OCI-LY7 (cell line): ENCODE measurements at places on chromosomes 4 and X. TPM values are rescaled to one million over a fixed set of nuclear protein-coding genes. Genes with fewer than 3 reads are reported as not detected.

Gene CT55
- not detected in 2 replicates for total RNA-seq

GRCh38 chr4:109243871-109244270, 58.6 kb downstream of the COL25A1 start:
- DNase-seq, result no peak

GRCh38 chr4:156422576-156422975, 468.9 kb upstream of the CTSO start:
- no peak for DNase-seq

Gene MSANTD1
- 0.53 and 1.0 TPM in 2 replicates for total RNA-seq

Gene GRIA2
- total RNA-seq, result not detected in 2 replicates

- no peak for DNase-seq
These were observed 781.2 kb upstream of the DIAPH2 start for GRCh38 chrX:95903490-95903889.

Gene NUDT11
- 18.1 and 21.7 TPM in 2 replicates for total RNA-seq

Gene CXorf66
- not detected in 2 replicates for total RNA-seq

GRCh38 chrX:72107320-72107719, 24.4 kb downstream of the RTL5 start:
- DNase-seq, result no peak

- DNase-seq, result no peak
These were observed 65.5 kb downstream of the KIT start for GRCh38 chr4:54723220-54723619.

GRCh38 chr4:8340781-8341241, 71.3 kb downstream of the HTRA3 start:
- DNase-seq, result no peak

Gene GABRA4
- not detected in 2 replicates for total RNA-seq

GRCh38 chr4:159495515-159496236, 392.8 kb downstream of the RAPGEF2 start:
- DNase-seq, result no peak

DNA sequence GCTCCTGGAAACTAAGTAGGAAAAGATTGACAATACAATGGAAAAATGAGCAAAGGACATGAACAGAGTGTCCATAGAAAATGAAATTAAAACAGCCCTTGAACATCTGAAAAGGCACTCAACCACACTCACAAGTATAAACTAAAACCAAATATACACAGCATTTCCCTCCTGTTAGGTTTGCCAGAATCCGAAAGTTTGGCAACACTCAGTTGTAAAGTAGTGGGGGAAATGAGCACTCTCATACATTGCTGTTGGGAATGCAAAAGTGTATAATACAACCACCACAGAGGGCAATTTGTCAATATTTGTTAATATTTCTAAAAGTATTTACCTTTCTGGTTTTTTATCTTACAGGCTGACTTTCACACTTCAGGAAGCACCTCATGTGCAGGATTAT, 84.2 kb upstream of the TMEM164 start:
- DNase-seq, result no peak

GRCh38 chrX:150163221-150163930, 199.7 kb upstream of the MAMLD1 start:
- DNase-seq, result no peak

- no peak for DNase-seq
These were observed 552.4 kb upstream of the MAGEB2 start for GRCh38 chrX:29662759-29663503.

- peak; percentile 87 for DNase-seq
These were observed 55.9 kb downstream of the FGFBP1 start for GRCh38 chr4:15882675-15883086.

DNA sequence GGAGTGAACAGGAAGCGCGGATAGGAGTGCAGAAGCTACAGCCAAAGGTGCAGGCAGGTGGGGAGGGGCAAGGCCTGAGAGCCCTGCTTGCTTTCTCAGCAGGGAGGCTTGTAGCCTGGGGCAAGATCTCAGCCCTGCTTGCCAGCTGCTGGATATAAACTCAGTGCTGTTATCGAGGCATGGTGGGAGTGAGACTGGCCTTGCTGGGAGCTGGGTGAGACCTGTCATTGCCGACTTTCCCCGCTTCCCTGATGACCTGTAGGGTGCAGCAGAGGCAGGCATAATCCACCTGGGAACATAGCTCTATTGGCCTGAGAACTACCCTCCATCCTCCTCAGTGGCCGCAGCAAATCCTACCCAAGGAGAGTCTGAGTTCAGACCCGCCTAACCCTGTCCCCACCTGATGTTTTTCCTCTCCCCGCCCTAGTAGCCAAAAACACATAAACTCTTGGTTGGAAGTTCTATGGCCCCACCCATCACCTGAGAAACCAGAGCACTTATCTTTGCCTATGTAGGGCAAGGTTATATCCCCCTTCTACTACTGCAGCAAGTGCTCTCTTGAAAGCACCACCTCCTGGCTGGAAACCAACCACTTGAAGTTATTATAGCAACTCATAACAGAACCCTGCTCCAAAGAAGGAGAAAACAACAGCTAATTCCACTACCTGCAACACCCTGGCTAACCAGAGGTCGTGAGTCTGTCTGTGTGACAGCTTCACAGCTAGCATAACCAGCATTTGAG, 80.7 kb downstream of the FHIP1A start:
- no peak for DNase-seq

GRCh38 chr4:73661646-73662119, 41.4 kb upstream of the RASSF6 start:
- no peak for DNase-seq

Gene RNF175
- 0.25 and 0.33 TPM in 2 replicates for total RNA-seq

Gene SRPX2
- total RNA-seq, result not detected in 2 replicates

- no peak for DNase-seq
These were observed 108.0 kb upstream of the USP38 start for GRCh38 chr4:143076723-143077122.

GRCh38 chr4:85408301-85408700, 66.6 kb upstream of the ARHGAP24 start:
- DNase-seq, result no peak

DNA sequence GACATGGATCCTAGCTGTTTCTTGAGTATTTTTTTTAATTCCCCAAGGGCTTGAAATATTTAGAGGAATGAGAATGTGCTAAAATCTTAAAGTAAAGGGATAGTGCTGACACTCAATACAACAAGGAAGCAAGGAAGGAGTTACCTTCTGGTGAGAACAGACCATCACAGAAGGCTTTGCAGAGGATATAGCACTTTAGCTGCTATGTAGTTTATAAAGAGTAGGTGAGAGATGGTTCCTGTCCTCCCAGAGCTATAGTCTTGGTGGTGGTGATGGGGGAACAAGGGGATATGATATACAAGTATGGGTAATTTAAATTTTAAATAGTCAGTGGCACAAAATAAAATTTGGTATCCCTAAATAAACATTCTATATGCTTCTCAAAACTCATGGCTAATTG, 47.6 kb downstream of the MTHFD2L start:
- no peak for DNase-seq

Gene CT45A10
- not detected in 2 replicates for total RNA-seq

Gene DOCK11
- 34.7 and 37.1 TPM in 2 replicates for total RNA-seq

Gene UGT8
- 18.5 and 20.7 TPM in 2 replicates for total RNA-seq

Gene BMP3
- 55.0 and 55.9 TPM in 2 replicates for total RNA-seq

DNA sequence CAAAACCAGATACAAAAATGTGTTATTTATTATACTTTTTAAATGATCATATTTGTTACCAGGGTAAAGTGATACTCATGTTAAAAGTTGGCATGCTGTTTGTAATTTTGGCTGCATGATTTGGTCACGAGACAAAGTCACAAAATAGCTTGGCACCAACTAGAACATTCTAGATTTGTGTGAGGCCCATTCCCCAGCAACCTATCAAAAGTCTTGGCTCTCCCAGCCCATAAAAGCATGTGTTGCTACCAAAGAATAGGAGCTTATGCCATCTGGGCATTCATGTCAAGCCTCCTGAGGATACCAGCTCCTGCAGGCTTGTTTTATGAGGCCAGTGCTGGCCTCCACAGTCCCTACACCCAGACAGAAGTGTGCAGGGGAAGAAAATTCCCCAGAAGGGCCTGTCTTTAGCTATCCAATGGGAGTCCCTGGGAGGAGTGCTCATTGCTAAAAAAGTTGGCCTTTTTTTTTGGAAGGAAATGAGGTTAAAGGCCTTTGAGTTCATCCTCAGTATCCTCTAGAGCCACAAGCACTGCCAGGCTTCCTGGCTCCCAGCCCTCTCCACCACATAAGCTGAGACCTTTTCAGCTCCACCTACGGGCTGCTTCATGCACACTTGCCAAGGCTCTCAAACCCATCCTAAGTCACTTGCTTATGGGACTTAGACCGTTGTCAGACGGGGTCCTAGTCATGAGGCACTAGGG, 211.9 kb upstream of the EOLA2 start:
- no peak for DNase-seq

Gene ADH1C
- total RNA-seq, result not detected in 2 replicates

DNA sequence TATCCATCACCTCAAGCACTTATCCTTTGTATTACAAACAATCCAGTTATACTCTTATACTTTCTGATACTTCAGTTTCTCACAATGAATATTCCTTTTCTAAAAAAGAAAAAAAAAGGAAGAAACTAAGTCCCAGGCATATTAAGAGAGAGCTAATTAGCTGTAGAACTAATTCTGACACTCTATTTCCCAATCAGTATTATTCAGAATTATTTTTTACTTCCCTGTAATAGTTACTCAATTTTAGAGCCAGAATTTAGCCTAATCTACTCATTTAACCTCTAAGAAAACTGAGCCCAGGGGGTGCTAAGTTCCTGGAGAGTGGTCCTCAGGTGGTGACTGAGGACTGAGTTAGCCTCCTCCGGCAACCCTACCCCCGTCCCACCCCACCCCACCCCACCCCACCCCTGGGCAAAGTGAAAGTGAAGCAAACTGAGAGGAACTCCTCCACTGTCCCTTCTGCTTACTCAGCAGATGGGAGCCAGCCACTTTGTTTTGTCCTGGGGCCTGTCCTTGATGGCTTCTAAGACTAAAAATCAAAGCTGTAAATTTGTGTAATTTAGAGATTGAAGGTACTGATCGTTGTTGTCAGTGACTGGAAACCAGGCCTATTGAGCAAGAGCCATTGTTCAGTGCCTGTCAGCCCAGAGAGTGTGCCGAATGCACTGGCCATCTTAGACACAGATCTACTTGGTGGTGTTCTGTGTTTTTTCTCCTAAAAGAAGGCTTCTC, 162.1 kb downstream of the CBR4 start:
- DNase-seq, result no peak

Gene EGFL6
- total RNA-seq, result not detected in 2 replicates

GRCh38 chr4:121226362-121226761, 62.2 kb upstream of the TNIP3 start:
- DNase-seq, result no peak

DNA sequence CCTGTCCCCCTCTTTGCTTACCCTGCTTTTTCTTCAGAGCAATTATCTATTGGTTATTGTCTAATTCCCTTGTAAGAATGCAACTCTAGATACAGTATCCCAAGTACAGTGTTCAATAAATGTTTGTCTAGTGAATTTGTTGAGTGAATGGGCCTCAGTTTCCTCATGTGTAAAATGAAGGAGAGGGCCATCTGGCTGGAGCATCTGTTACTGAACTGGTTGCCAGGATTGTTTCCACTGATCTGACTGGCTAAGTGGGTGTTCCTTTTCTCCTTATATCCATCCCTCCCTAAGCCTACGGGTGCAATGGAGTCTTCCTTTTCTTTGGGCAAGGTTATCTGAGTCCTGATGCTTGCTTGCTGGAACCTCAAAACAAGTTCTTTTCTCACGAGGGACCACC, 185.2 kb upstream of the RPS6KA3 start:
- no peak for DNase-seq

- no peak for DNase-seq
These were observed 17.6 kb upstream of the CXCL5 start for GRCh38 chr4:74016068-74016467.

- DNase-seq, result no peak
These were observed 94.7 kb upstream of the CXXC4 start for GRCh38 chr4:104589264-104589868.

Gene SPARCL1
- not detected in 2 replicates for total RNA-seq

Gene NDST3
- total RNA-seq, result not detected in 2 replicates

Gene ESX1
- total RNA-seq, result not detected in 2 replicates

Gene BLTP1
- 32.3 and 40.4 TPM in 2 replicates for total RNA-seq

- no peak for DNase-seq
These were observed 54.2 kb downstream of the RHOXF2B start for GRCh38 chrX:120023259-120023658.

Gene GAGE12C
- not detected in 2 replicates for total RNA-seq

GRCh38 chr4:1028574-1029220, 17.3 kb downstream of the FGFRL1 start:
- DNase-seq, result no peak

DNA sequence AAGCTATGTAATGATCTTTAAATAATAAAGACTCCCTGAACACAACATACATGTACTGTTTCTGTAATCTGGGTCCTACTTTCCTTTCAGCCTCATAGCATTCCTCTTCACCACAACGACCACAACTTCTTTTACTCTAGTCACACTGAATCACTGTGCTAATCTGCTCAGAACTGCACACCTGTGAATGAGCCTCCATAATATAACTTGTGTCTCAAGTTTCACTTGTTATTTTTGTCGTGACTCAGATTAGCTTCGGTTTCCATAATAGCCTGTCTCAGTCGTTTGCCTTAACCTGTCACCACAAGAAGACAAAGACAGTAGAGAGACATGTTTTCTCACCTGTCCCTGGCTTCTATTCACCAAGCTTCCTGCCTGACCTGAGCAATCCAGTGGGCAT, 61.8 kb downstream of the MAGED1 start:
- DNase-seq, result peak; percentile 64

DNA sequence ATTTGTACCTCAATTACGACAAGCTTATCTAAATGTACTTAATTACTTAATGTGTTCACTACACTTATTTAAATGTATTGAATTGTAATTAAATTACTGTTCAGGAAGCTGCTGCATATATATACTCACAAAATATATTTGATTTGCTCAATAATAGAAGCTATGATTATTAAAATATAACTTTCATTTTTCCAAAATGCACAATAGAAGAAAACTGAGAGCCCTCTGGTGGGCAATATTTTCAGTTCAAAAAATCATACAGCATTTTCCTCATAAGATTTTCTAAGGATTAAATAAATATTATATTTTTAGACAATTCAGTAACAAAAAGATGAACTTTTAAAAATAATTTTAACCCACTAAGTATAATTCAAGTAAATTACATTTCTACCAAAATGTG, 217.3 kb downstream of the DKK2 start:
- DNase-seq, result no peak

DNA sequence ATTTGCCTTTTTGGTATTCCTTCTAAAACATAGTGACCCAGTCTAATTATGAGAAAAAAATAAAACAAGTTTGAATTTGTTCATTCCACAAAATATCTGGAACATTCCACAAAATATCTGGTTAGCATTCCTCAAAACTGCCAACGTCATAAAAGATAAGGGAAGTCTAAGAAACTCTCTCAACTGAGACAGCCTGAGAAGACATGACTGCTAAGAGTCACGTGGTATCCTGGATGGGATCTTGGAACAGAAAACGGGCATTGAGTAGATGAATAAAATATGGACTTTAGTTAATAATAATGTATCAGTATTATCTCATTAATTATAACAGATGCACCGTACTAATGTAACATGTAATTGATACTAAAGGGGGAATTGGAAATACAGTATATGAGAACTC, 280.9 kb downstream of the ARAP2 start:
- no peak for DNase-seq

Gene BEND2
- total RNA-seq, result not detected in 2 replicates
